ENCODE measurements at places on chromosomes 6 and 20.

DNA sequence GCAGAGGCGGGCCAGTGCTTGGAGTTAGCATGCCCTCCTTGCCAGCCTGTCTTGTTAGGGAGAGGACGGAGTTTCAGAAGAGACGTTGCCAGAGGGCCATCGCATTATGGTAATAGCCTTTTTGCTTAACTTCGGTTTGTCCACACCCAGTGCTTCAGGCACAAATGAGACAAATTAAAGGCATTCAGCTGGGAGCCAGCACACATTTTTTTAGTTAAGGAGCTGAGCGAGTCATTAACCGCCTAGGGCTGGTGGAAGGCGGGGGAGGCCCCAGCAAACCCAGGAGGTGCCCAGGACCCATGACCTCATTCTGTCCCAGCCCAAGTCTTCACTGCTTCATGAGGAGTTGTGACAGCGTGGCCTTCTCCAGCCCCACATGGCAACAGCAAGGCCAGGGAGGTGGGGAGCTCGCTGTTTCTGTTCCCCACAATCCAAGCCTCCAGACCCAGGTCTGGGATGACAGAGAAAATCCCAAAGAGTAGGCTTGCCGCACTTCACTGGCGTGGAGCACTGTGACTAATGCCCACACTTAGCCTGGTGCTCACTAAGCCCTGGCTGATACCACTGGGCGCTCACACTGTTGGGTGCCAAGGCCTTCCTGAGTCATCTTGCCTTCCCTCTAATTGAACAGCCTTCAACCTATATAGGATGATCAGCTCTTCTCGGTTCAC lies 237.1 kb downstream of the ANKRD60 start:
- peak; percentile 58 for DNase-seq

DNA sequence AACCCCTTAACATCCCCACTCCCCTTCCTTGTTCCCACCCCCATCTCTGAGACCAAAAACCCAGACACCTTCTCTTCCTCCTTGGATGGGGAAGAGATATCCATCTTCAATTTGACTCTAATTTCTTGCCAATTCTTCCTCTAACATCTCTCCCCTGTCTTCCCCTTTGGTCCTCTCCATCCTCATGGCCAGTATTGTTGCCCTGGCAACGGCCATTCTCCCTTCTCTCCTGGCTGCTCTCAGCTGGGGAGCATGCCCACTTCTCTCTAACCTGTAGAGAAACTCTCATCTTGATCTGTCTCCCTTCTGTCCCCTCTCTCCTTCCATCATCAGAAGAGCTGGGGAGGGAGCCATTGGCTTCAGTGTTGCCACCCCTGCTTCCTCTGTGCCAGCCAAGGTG lies 86.7 kb downstream of the SRC start:
- DNase-seq = no peak

DNA sequence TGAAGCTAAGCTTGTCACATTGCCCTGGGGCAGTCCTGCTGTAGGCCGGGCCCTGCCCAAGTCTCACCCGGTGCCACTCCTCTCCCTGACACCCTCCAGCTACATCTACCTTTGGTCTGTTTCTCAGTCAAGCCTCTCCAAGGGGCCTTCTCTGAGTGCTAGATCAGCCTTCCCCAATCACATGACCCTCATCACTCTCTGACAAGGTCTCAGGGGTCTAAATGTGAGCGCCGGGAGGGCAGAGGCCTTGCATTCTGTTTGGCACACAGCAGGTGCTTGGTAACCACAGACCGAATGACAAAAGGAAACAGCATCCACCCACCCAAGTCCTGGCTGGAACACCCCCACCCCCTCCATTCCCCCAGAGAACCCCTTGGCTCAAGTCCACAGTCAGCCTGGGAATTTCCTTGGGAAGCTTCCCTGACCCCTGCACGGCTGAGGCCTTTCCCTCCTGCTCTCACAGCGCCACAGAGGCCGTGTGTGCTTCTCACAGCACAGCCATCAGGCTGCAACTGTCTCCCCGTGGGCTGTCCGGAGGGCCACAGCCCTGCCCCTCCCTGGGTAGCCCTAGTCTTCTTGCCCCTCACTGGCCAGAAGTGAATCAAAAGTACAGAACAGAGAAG lies 32.9 kb downstream of the PKIG start:
- no peak for DNase-seq

DNA sequence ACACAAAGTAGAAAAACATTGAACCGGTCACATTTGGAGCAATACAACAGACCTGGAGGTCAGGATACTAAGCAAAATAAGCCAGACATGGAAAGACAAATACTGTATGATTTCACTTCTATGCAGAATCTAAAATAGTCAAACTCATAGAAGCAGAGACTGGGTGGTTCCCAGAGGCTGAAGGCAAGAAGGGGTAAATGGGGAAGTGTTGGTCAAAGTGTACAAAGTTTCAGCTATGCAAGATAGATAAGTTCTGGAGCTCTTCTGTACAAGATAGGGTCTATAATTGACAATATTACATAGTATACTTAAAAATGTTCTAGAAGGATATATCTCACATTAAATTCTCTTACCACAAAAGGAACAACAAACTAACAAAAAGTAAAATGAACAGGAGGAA lies 70.3 kb downstream of the TMEM244 start:
- DNase-seq = no peak

DNA sequence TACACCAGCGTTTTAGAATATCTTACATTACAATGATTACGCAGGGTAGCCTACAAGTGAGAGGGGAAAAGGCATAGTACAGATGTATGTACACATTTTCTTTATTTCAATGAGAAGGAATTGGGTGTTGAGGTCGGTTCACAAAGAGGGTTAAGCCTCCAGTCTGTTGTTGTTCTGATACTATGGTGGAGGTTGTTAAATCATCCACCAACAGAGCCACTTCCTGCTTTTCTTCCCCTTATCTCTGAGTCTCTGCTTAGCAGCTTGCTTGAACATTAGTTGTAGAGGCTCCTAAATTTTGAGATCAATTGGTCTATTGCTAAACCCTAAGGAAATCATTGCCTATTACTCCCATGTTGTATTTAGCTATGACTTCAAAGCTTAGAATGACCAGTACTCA lies 7.3 kb downstream of the RGS17 start:
- no peak for DNase-seq
